ENCODE measurements at places on chromosomes 12 and 14.

- no peak for DNase-seq
Measured at GRCh38 chr12:70920251-70920851, at the start of gene PTPRR. Gene PTPRR, minus strand, starts transcription at chr12:70920738. Its CDS starts 348 bp downstream, at chr12:70920390.

DNA sequence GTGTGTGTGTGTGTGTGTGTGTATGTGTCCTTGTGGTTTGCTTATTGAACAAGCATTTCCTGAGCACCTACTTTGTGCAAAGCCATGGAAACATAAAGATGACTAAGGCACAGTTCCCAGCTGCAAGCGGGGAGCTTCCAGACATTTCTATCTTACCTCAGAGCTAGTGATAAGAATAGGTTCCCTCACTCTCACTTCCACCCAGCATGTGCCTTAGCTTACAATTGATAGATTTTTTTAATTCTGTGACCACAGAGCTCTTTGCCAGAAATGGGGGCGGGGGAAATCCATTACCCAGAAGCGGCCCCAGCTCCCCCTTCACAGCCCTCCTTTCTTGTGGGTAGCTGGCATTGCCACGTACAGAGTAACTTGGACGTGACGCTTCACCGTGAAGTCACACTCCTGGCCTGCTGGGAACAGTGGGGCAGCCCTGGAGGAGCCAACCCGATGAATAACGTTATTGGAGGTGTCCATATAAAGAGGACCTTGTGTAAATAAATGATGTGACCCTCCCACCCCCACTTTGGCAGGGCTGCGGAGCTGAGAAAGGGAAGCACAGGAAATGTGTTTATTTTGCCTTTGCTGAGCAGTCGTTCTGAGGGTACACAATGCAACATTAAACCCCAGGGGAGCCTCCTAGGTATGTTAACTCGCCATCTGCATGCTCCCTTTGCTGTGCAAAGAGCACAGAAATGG lies 238.9 kb downstream of the CHST11 start:
- DNase-seq = peak; percentile 49

DNA sequence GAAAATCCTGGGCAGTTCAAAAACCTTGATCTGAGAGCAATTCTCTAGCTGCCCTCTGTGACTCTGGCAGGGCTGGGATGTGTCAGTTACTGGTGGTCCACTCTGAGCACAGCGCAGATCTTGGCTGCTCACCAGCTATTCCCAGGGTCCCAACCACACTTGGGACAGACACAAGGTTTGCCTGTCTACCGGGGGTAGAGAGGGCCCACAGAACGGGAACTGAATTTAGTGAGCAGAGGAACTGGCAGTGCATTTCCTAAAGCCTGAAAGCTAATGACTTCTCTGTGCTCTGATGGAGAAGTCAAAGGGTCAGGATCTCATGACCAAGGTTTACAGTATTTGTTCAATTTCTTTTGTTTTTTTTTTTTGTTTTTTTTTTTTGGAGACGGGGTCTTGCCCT lies 2.6 kb downstream of the PDE6H start:
- DNase-seq = peak; percentile 72

DNA sequence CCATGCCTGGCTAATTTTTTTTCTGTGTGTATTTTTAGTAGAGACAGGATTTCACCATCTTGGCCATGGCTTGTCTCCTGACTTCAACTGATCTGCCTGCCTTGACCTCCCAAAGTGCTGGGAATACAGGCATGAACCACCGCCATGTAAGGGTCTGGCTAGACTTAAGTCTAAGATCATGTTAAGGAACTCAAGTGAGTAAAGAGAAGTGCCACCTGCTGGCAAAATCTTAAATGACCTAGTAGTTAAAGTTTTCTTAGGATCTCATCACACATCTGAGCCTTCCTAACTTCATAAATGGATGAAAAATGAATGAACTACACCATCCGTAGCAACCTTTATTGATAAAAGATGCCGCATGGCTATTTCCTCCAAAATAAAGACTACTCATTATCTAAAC lies 1.7 kb upstream of the C12orf56 start:
- DNase-seq = peak; percentile 45

DNA sequence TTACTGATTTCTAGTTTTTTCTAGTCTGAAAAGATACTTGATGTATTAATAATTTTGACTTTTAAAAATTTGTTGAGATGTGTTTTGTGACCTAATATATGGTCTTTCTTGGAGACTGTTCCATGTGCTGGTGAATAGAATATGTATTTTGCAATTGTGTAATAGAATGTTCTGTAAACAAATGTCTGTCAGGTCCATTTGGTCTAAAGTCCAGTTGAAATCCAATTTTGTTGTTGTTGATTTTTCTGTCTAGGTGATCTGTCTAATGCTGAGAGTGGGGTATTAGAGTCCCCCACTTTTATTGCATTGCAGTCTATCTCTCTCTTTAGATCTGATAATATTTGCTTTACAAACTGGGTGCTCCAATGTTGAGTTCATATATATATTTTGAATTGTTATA lies 175.8 kb downstream of the RPAP3 start:
- no peak for DNase-seq

DNA sequence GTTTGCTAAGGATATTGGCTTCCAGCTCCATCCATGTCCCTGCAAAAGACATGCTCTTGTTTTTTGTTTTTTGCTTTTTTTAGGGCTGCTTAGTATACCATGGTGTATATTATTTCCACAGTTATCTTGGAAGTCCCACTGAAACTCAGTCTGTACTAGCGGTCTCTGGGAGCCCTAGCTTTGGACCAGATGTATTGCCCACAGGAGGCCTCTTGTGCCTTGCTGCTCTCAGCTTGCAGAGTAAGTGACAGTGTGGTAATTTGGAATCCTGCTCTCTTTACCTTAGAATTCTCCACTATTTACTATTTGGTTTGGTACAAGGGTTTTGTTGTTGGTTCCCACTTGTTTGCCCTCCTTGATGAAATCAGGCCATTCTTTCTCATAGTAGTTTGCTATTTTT lies 1022.9 kb downstream of the LRFN5 start:
- DNase-seq = no peak
